Liver (tissue), 10 donors: ENCODE measurements at places on chromosomes 6 and 20. TPM values are rescaled to one million over a fixed set of nuclear protein-coding genes. Genes with fewer than 3 reads are reported as not detected.

DNA sequence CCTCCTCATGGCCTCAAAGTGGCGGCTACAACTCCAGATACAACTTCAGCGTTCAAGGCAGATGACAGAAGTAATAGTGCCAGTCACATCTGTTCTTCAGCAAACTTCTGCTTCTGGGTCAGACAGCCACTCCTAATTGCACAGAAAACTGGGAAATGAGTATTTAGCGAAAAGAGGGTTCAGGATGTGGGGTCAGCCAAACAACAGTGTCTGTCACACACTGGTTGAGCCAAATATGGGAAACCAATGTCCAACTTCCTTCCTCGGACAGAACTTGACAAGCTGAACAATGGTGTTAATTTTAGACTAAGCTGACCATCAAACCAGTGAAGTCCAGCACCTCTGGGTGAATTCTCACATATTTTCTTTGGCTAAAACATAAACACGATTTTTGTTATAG lies 22.1 kb downstream of the NUDT3 start:
- no peak for DNase-seq

- no peak for DNase-seq
Observed at GRCh38 chr6:13711324-13711732, 307 bp downstream of the RANBP9 start.

DNA sequence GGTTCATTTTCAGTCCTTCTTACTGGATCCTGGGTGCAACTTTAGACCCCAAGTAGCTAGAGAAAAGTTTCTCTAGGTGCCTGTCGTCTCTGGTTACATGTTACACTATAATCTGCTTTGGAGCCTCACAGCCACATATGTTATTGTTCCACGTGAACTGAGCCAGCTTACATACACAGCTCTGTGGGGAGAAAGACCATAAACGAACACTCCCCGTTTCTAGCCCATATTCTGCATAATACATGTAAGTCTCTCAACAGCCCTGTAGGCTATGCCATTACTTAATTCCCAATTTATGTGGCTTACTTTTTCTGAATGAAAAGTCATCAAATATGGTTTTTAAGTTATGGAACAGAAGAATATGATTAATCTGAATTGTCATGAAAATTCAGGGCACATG lies 233.8 kb downstream of the BCKDHB start:
- DNase-seq, result no peak

GRCh38 chr6:3800850-3801591 lies 48.2 kb upstream of the FAM50B start:
- DNase-seq, result no peak

- DNase-seq, result no peak
Observed at GRCh38 chr6:32393665-32394420, 13.1 kb downstream of the BTNL2 start.

GRCh38 chr6:71375676-71376075 lies 87.1 kb downstream of the OGFRL1 start:
- DNase-seq, result no peak

DNA sequence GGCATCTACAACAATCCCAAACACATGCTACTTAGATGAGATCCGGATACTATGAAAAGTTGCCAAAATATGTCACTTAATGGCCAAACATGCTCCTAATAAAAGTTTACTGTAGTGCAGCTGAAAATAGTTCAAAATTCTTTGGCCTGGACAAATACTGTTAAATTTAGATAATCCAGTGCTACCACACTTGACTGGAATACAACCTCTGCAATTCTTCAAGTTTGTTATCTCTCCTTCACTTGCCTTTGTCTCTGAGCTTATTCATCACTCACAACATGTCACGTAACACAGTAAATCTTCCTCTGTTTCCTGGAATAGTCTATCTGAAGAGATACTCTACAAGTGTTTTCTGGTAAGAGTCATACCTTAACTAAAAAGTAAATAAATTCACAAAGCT lies 10.5 kb upstream of the PLN start:
- no peak for DNase-seq

DNA sequence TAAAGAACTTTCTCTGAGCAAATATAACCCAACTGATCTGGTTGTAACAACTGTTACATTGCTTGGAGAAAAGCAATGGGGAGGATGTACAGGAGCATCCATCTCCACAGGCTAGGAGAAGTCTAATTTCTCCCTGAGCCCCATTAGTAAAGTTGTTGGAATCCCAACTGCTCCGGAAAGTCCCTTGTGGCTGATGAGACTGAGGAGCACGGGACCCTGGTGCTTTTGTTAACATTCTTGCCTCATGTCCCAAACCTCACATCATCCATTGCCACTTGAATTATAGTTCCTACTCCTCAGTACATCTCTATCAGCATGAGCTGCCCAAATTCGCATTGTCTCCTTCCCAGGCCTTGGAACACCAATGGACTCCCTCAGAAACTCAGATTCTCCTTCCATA lies 260.6 kb upstream of the BMP2 start:
- DNase-seq, result no peak

DNA sequence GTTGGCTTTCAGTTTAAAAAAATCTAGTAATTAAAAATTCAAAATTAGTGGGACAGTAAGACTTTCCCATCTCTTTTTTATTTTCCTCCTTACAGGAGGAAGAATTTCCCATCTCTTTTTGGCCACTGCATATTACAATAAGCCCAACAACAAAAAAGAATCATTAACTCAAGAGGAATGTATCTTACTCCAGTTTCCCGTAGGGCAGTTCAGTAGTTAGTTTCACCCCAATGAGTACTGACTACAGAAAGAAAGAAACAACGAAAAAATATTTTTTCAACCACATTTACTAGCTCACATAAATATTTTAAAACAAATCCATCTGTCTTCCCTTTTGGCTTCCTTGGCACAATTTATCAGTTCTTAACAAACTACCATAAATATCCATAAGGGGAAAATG lies 14.9 kb upstream of the BLOC1S5 start:
- no peak for DNase-seq

GRCh38 chr6:35230498-35230897 lies 16.7 kb downstream of the SCUBE3 start:
- DNase-seq, result no peak

- DNase-seq, result no peak
Observed at GRCh38 chr6:25302151-25302550, 23.0 kb downstream of the CARMIL1 start.

DNA sequence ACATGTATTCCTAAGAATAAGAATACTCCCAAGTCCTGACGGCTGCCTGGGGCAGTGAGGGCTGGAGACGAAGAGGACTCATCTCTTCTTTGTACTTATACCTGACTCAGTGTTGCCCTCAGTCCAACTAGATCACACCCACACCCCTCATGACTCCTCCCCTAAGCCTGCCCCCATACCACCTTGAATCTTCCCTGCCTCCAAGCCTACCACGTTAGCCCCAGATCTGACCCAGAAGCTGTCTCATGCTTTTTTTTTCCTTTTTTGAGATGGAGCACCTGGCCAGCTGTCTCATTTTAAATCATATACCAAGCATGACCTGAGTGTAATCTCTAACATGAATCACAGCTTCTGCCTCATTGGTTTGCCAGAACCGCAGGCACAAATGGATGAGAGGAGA lies 45.2 kb downstream of the MUC22 start:
- DNase-seq, result no peak

GRCh38 chr20:20680991-20681508 lies 31.4 kb downstream of the RALGAPA2 start:
- no peak for DNase-seq

- no peak for DNase-seq
Observed at GRCh38 chr6:22079783-22080182, 217.1 kb downstream of the PRL start.

DNA sequence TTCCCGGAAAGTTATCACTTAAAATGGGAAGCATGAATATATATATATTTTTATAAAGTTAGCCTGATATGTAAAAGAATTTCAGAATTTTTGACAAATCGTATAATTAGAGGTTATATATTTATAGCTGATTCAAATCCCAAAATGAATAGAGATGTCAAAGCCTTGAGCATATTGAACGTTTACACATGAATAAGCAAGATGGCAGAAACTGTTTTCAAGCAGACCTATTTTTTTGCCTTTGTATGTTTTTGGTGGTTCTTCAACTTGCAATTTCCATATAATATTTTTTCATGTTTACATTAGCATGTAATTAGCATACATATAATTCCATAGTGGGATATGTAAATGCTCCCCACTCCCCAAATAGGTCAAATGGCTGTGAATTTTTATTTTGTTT lies 189.9 kb downstream of the PRL start:
- no peak for DNase-seq

Gene IRAK1BP1
- 2.2 TPM for total RNA-seq

Gene OPRL1
- 0.79 TPM for total RNA-seq

Gene PACRG
- 3.7 TPM for total RNA-seq

Gene SLC17A3
- total RNA-seq, result 13.6 TPM

Gene ZNF311
- 1.1 TPM for total RNA-seq

Gene PPP1R3G
- 3.0 TPM for total RNA-seq

Gene GGTLC1
- not detected for total RNA-seq

Gene SNAP91
- total RNA-seq, result not detected

Gene BNIP5
- total RNA-seq, result not detected

Gene MTO1
- 22.9 TPM for total RNA-seq

Gene CD40
- total RNA-seq, result 2.2 TPM

Gene HRH3
- not detected for total RNA-seq
